ENCODE measurements at places on chromosomes 5 and 9.

DNA sequence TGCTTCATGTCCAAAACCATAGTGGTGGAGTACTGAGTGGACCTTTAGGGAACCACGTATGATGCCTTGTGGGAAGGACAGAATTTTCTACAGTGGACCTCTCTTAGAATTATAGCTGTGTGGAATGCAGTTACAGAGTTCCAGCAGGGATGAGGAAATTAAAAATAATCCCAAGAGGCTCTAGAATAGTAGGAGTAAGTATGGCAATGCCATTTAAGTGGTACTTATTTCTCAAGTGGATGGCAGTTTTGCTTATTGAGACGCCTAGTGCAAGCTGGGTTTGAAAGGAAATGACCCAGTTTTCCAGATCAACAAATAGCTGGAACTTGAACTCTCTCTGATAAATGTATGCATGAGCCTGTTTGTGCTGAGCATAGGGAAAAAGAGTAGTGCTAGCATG, 431.6 kb downstream of the PRR16 start:
- no peak for DNase-seq

- DNase-seq: no peak
Observed at GRCh38 chr5:446066-446882, 3.3 kb downstream of the EXOC3 start.

DNA sequence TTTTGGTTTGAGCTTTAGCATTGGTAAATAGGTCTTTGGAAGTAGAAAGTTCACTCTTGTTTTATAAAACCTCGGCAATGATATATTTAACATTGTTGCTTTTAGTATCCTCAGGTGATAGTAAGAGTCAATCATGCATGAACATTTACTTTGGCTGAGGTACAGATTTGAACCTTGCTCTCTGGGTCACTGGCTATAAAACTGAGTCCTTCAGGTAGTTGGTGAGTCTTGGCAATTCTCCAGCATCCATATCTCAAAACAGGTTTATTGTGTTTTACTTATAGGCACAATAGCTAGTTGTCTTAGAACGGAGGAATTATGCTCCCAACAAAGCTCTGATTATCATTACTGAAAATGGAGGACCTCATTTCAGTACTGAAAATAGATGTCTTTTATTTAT, 75.1 kb downstream of the MAT2B start:
- DNase-seq: no peak

DNA sequence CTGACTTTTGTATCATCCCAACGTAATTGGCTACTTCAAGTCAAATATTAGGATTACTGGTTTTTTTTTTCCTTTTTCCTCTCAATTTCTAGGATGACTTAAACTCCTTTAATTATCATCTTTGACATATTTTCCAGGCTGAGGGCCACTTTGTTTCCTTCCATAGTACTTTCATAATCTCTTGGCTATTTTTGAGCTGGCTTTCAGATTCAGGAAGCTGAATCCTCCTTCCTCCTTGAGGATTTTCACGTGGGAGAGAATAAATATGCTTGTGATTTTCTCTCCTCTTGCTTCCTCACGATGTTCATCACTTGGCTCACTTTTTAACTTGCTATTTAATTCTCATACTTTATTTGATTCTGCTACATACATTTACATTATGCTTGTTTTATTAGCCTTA, 88.1 kb downstream of the ITGA1 start:
- DNase-seq: no peak

- no peak for DNase-seq
Observed at GRCh38 chr5:39014561-39014960, 59.6 kb downstream of the RICTOR start.

- no peak for DNase-seq
Observed at GRCh38 chr5:35963381-35963843, 25.0 kb upstream of the CAPSL start.

DNA sequence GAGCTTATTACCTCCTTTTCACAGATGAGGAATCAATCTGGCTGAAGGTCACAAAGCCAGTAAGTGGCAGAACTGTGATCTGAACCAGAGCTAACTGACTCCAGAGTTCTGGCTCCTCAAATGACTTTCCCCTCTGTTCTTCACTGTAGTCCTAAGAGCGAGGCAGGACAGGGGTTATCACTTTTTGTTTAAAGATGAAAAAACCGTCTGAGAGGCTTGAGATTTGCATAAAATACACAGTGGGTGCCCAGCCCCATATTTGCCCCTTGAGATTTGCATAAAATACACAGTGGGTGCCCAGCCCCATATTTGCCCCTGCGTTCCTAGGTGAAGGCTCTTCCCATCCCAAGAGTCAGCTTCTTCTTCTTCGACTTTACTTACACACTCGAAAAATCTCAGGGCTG, 667 bp downstream of the FBXO10 start:
- no peak for DNase-seq

GRCh38 chr5:33148076-33148513, 292.7 kb upstream of the TARS1 start:
- DNase-seq: no peak

- DNase-seq: peak; percentile 73
Observed at GRCh38 chr9:136339173-136339957, 12.0 kb downstream of the GPSM1 start.

- no peak for DNase-seq
Observed at GRCh38 chr5:92567831-92568450, 1013.1 kb downstream of the NR2F1-AS1 start.

DNA sequence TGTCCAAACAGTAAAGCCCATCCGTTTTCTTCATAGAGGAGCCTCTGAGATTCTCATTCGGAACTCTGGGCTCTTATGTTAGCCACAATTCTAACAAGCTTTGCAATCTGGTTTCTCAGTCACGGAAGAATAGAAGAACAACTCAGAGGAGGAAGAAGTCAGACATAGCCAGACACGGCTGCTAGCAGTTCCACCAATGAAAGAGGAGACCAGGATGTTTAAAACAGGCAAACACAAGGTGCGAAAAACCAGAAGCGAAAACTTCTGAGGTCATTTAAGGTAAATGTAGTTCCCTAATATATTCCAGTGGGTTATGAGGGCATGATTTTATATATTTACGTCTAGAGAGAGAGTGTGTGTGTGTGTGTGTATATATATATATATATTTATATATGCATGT, 34.1 kb upstream of the GDNF start:
- DNase-seq: no peak

DNA sequence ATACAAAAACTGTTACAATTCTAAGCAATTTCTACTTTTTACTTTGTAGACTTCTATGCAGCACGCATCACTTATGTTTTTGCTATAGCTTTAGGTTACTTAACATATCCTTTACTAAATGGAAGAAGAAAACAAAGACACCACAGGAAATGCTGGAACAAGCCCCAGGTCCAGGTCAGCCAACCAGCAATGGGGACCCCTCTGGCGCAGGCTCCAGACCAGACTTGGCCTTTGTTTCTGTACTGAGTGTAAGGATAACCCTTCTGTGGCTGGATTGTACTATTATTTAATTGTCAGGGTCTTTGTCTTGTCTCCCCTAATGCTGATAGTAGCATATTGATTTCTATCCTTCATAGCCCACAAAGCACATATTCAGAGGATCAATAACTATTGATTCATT, 4.2 kb downstream of the SEMA4D start:
- peak; percentile 47 for DNase-seq

- peak; percentile 47 for DNase-seq
Observed at GRCh38 chr5:133114166-133114932, 62.5 kb downstream of the HSPA4 start.

GRCh38 chr9:99092643-99093491, 12.0 kb upstream of the TGFBR1 start:
- DNase-seq: no peak

DNA sequence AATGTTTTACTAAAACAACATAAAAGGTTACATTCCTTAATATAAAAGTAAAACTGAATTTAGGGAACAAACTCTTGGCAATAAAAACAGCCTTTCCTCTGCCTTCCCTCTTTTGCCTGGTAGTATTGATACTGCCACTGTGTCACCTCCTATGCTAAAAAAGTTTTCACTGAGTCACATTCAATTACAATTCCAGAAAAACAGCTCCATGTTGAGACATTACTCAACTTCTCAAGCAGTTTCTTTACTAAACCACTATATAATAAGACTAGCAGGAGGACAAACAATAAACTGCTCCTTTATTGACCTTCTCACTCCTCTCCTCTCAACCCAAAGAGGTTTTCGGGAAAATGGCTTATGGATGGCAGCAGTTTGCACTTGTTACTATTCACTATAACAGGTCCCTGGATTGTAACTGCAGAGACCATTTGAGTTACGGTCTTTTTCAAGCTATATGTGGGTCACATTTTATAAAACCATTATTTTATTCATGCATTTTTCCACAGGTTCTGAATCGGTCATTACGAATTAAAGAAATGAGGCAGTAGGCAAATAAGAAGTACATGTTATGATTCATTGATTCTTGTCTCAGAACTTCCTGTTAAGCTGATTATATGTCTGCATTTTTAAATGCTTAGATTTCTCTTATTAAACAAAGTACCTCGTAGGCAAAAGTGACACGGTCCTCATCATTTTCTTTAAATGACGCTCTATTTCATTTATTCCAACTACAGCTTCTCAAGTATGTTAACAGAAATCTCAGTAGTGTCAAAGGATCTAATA, 2.1 kb downstream of the ZDHHC21 start:
- no peak for DNase-seq
